H1 (cell line): ENCODE measurements at places on chromosomes 16 and 17. TPM values are rescaled to one million over a fixed set of nuclear protein-coding genes. Genes with fewer than 3 reads are reported as not detected.
A peak's percentile ranks its signal among the peaks of the same experiment; 100 is the strongest.

DNA sequence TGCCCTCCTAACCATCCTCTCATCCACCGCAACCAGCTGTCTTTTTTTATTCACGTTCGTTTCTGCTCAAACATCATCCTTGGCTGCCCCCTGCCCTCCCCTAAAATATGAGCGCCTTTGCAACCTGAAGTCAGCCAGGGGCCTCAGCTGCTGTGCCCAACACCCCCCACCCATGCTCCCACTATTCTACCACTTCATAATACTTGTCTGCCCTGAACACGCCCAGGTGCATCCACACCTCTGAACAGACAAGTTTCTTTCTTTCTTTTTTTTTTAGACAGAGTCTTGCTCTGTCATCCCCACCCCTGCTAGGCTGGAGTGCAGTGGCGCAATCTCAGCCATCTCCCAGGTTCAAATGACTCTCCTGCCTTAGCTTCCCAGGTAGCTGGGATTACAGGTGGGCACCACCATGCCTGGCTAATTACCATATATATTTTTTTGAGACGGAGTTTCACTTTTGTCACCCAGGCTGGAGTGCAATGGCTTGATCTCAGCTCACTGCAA is 26.9 kb downstream of the CEP295NL start:
- no peak overlapping the region for H3K4me3 ChIP-seq
- H3K4me1 ChIP-seq: no peaks in the 10 kb centered on the region
- H3K27me3 ChIP-seq: no peaks in the 10 kb centered on the region
- DNase-seq: no peak
- H3K27ac ChIP-seq: no peak overlapping the region

DNA sequence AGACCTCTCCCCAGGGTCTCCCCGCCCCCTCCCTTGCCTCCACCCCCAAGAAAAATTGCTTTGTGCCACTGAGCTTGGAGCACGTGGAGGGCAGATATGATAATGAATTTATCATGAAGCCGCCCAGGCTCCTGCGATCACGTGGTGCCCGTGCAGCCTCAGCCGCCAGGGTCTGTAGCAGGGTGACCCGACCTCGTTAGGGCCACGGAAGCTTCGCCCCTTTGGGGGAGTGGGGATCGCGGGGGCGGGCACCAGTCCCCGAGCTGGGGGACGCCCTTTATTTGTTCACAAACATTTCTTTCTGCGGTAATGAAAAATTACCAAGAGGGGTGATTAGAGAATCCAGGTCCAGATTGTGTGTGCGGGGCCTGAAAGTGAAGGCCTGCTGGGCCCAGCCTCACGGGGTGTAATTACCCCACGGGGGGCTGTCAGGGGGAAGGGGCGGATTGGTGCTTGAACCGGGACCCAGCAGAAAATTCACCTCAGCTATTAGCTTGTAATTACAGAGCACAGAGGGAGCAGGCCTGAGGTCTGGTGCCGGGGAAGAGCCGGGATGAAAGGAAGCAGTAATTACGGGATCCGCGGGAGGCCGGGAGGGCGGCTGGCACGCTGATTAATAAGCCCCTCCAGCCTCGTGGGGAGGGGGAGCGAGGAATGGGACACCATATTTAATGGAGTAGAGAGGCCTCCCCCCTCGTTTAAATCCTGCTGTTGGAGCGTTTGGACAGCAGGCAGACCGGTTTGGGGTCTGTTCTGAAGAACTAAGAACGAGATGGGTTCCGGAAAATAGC is 13.3 kb downstream of the GSE1 start:
- no peak overlapping the region for H3K4me3 ChIP-seq
- peak; percentile 71 for DNase-seq
- H3K27me3 ChIP-seq: no peaks in the 10 kb centered on the region
- H3K27ac ChIP-seq: no peak overlapping the region; the same call in 1 of the 2 replicates
- peaks cover 7% of the 10 kb centered on the region for H3K4me1 ChIP-seq
- H3K36me3 ChIP-seq: peaks cover 6% of the 10 kb centered on the region; the same call in 1 of the 2 replicates

DNA sequence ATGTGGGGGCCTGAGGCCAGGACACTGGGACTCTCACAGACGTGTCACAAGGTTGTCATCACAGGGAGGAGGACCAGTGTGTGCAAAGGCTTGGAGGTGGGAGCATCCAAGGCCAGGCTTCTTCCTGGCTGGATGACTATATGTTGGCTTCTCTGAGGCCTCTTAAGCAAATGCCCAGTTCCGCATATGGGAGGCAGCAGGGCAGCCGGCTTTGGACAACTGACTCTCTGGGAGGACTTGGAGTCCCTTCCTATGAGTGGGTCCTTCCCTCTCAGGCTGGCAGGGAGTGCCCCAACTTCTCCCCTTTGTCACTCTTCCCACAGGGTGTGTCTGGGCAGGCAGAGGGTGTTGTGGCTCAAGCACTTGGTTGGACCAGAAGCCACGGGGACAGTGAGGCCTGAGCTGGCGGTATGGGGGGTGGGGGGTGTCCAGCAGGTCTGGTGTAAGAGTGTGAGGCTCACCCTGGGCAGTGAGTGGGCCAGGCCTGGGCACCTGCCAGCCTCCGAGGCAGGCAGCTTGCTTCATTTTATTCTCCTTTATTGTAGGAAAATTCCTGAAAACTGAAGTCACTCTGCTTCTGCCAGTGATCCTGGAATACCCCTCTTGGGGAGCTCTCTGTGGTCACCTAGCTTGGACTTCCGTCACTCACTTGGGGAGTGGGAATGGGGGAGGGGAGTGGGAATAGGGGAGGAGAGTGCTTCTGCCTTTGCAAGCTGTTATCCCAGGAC is 14.9 kb downstream of the ADGRG1 start:
- H3K4me3 ChIP-seq: no peak overlapping the region
- H3K27ac ChIP-seq: no peak overlapping the region
- no peak for DNase-seq
- H3K4me1 ChIP-seq: no peaks in the 10 kb centered on the region; the same call in 1 of the 2 replicates
- H3K36me3 ChIP-seq: no peaks in the 10 kb centered on the region

HASPIN gene
- 29.4 and 29.5 TPM in 2 replicates for total RNA-seq

FAM83G gene
- total RNA-seq: 28.7 and 29.0 TPM in 2 replicates

DNA sequence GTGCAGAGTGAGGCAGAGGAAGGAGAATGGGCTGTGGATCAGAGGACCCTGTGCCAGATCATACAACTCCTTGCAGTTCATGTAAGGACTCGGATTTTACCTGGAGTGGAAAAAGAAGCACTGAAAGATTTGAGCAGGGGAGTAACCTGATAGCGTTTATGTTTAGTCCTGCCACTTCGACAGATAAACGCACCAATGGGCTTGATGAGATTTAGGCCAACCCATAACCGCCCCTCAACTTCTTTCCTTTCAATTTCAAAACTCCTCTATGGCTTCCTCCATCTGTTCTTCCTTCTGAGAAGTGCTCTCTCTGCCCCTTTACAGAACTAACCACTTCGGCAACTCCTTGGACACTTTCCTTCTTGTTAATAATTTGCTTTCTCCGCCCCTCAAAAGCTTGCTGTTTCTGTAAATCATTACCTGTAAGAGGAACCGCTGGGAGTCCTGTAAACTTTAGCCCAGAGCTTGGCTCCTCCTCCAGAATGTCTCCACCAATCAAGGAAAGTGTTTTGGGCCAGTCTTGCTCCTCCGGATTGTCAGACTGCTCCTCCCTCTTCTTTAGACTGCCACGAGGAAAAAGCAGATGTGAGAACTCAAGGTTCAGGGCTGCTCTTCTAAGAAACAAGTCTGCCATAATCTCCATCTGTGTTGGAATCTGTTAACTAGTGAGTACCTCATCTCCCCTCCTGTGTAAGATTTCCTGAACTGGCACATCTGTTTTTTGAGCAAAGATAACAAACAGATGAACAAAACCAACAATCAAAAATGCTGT is at the start of gene ACSM3:
TSS of gene ACSM3 (plus strand) at position 554 of the 772 bp plus-strand sequence. CDS start 6,021 bp downstream, outside the sequence.
- peak; percentile 13 for DNase-seq
- no peaks in the 10 kb centered on the region for H3K36me3 ChIP-seq

NPIPB13 gene
- 13.5 and 15.5 TPM in 2 replicates for total RNA-seq

GRCh38 chr17:63165400-63165799 is 199.4 kb downstream of the TANC2 start:
- no peak overlapping the region for H3K27ac ChIP-seq
- H3K4me1 ChIP-seq: no peaks in the 10 kb centered on the region
- H3K27me3 ChIP-seq: no peaks in the 10 kb centered on the region
- no peak overlapping the region for H3K4me3 ChIP-seq

DNA sequence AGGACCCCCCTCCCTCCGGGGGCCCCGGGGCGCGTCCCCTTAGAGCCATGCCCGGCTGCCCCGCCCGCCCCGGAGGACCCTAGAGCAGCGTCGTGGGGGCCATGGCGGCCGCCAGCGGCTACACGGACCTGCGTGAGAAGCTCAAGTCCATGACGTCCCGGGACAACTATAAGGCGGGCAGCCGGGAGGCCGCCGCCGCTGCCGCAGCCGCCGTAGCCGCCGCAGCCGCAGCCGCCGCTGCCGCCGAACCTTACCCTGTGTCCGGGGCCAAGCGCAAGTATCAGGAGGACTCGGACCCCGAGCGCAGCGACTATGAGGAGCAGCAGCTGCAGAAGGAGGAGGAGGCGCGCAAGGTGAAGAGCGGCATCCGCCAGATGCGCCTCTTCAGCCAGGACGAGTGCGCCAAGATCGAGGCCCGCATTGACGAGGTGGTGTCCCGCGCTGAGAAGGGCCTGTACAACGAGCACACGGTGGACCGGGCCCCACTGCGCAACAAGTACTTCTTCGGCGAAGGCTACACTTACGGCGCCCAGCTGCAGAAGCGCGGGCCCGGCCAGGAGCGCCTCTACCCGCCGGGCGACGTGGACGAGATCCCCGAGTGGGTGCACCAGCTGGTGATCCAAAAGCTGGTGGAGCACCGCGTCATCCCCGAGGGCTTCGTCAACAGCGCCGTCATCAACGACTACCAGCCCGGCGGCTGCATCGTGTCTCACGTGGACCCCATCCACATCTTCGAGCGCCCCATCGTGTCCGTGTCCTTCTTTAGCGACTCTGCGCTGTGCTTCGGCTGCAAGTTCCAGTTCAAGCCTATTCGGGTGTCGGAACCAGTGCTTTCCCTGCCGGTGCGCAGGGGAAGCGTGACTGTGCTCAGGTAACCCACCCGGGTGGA is 759 bp downstream of the ALKBH5 start:
- H3K27ac ChIP-seq: no peak overlapping the region
- peaks cover 5% of the 10 kb centered on the region for H3K4me1 ChIP-seq
- no peak for DNase-seq
- H3K27me3 ChIP-seq: no peaks in the 10 kb centered on the region

- H3K4me3 ChIP-seq: peak within 1 kb of the TSS; percentile 71
- H3K4me1 ChIP-seq: peaks cover 24% of the 10 kb centered on the region
- H3K27ac ChIP-seq: no peak within 1 kb of the TSS
Observed at GRCh38 chr16:49281480-49281842, at the start of gene CBLN1. TSS of gene CBLN1 (minus strand) at chr16:49281838. CDS start at chr16:49281465, 373 bp downstream.

- DNase-seq: no peak
- no peak overlapping the region for H3K27ac ChIP-seq
- no peak overlapping the region for H3K4me3 ChIP-seq
- no peaks in the 10 kb centered on the region for H3K27me3 ChIP-seq
Observed at GRCh38 chr16:21226749-21227148, 6.8 kb upstream of the ANKS4B start.

GRB7 gene
- 30.9 and 32.2 TPM in 2 replicates for total RNA-seq

DNA sequence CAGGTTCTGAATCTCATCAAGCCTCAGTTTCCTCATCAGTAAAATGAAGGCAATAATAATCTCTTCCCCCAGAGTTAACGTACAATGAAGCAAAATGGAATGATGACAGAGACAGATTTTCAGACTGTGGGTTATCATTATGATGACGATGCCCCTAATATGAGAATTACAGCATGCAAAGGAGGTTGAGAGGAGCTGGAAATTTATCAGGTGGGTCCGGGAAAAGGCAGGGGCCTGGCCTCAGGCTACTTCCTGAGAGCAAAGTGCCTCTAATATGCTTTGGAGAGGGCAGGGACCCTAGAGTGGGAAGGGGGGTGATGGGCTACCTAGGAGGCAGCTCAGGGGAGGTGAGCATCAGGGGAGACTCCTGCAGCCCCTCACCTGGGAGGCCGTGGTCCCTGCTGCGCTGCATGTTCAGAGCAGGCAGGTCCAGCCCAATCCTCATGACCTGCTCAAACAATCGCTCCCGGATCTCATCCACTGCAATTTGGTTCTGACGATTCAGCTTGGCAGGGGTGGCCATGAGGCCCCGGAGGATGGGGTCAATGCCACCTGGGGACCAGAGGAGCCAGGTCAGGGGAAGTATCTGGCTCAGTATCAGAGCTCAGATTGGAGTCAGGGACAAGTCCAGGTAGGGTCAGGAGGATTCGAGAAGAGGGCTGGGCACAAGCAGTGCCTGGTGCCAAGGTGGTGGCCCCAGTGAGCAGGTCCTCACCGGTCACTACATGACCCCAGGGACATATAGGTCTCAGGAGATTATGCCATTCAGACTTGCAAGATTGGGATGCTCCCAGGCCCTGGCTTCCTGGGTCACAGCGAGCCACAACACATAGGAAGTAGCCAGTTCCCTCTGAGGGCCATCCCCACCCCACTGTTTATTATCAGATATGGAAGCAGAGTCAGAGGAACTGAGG is 8.1 kb downstream of the MPO start:
- DNase-seq: peak; percentile 29
- no peak overlapping the region for H3K4me3 ChIP-seq
- H3K27ac ChIP-seq: no peak overlapping the region
- H3K36me3 ChIP-seq: no peaks in the 10 kb centered on the region
- H3K4me1 ChIP-seq: no peaks in the 10 kb centered on the region

DNASE1L2 gene
- 0.19 and 0.35 TPM in 2 replicates for total RNA-seq

GRCh38 chr17:80813318-80813717 is 178.3 kb upstream of the CHMP6 start:
- H3K4me1 ChIP-seq: no peaks in the 10 kb centered on the region; the same call in 1 of the 2 replicates
- no peaks in the 10 kb centered on the region for H3K36me3 ChIP-seq
- no peak overlapping the region for H3K4me3 ChIP-seq

DNA sequence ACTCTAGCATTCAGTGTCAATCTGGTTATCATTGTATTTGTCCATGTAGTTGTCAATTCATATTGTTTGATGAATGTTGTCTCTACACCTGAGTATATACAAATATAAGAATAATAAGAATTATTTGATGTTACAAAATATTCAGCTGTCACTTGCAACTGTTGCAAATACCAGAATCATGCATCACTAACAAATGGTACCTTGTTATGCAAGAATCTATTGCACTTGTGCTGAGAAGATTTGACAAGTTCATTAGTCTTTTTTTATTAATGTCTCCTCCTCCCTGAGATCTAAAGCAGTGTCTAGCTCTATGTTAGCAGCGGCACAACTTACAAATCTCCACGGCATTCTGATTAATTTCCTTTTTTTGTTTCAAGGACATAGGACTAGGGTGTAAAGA is 22.2 kb upstream of the AKAP1 start:
- H3K4me3 ChIP-seq: no peak overlapping the region
- no peaks in the 10 kb centered on the region for H3K27me3 ChIP-seq
- DNase-seq: no peak
- no peaks in the 10 kb centered on the region; the same call in 1 of the 2 replicates for H3K4me1 ChIP-seq
- H3K36me3 ChIP-seq: no peaks in the 10 kb centered on the region

DNA sequence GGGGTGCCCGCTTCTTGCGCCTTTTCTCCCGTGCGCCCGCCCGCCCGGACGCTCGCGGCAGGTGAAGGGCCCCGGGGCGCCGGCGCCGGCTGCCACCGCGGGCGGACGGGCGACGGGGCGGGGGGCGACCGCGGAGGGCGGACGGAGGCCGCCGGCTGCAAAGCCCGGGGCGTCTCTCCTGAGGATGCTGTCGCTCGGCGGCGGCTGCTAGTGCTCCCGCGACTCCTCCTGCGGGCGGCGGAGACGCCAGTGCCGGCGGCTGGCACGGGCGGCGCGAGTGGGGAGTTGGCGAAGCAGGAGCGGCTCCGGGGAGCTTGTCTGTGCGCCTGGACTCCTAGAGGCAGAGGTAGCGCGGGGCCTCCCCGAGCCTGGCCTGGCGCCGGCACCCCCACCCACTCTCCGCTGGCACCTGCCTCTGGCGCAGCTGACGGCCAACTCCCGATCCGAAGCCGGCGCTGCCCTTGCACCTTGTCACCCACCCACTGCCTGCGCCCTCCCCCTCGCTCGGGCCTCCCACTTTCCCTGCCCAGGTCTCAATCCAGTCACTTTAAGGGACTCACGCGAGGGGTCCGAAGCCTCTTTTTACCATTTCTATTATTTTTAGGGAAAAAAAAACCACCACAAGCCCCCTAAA is at the start of gene FAM20A:
TSS of gene FAM20A (minus strand) at position 437 of the 634 bp plus-strand sequence. CDS start 701 bp downstream, outside the sequence.
- no peaks in the 10 kb centered on the region for H3K4me1 ChIP-seq
- H3K27me3 ChIP-seq: peaks cover 20% of the 10 kb centered on the region
- peak within 1 kb of the TSS; percentile 91 for H3K4me3 ChIP-seq
- no peaks in the 10 kb centered on the region for H3K36me3 ChIP-seq
- no peak within 1 kb of the TSS; the same call in 1 of the 2 replicates for H3K27ac ChIP-seq
